Tibial nerve (tissue), 4 donors: ENCODE measurements at places on chromosomes 7 and 10. TPM values are rescaled to one million over a fixed set of nuclear protein-coding genes. Genes with fewer than 3 reads are reported as not detected.

GRCh38 chr7:20786779-20787659 is at the start of gene SP8:
TSS of gene SP8 (minus strand) at chr7:20786886. CDS start at chr7:20786798, 88 bp downstream.
- no peak within 1 kb of the TSS for H3K27ac ChIP-seq
- H3K36me3 ChIP-seq: no peaks in the 10 kb centered on the region
- H3K27me3 ChIP-seq: peaks cover 98% of the 10 kb centered on the region
- H3K4me3 ChIP-seq: no peak within 1 kb of the TSS

DNA sequence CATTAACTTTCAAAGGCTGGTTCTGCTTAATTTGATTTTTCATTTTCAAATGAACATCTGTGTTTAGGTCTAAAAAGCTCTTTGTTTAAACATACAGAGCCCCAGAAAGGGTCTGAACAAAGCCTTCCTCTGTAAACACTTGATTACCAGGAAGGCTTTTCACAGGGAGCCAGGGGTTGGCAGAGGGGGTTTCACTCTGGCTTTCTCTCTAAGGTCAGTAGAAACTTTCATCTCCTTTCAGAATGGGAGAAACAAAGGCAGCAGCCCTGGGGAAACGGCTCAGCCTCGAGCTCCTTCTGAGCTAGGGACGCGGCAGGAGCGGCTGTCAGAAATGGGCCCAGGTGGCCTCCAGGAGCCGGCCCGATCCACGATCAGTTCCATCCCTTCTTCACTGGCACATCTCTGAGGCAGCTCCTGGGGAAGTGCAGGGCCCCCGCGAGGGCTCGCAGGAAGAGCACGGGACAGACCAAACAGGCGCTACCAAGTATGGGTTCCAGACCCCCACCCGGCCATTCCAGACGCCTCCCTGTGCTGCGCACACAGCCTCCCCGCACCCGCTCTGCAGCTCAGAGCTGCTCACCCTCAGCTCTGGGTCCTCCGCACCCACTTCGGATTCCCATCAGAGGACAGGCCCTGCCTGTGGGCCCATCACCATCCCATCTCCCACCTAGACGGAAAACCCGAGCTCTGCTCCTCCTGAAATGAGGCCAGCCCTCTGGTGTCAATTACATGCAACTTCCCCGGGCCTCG is 124.1 kb downstream of the MAD1L1 start:
- peak overlapping the region; percentile 73 for H3K27ac ChIP-seq
- no peaks in the 10 kb centered on the region for H3K36me3 ChIP-seq
- peaks cover 62% of the 10 kb centered on the region for H3K4me1 ChIP-seq

DNA sequence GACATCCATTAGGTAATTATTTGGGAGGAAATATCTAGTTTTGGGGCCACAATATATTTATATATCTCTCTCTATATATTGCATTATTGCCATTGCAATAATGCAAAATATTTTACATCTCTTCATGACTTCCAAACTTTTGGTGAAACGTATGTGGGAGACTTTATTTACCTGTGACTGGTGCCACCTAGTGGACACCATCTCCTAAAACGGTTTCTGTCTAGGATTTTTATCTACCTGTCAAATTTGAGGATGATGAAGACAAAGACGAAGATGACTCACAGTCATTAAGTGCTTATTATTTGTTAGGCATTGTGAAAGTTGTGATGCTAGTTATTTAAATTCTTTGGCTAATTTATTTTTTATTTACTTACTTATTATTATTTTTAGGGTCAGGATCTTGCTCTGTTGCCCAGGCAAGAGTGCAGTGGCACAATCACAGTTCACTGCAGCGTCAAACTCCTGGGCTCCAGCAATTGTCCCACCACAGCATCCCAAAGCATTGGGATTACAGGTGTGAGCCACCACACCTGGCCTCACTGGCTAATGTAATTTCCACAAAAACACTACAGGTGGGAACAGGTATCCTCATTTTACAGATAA is 18.7 kb upstream of the CBLL1 start:
- H3K4me1 ChIP-seq: no peaks in the 10 kb centered on the region
- no peak for DNase-seq
- no peak overlapping the region for H3K4me3 ChIP-seq
- H3K27ac ChIP-seq: no peak overlapping the region
- H3K36me3 ChIP-seq: no peaks in the 10 kb centered on the region

DNA sequence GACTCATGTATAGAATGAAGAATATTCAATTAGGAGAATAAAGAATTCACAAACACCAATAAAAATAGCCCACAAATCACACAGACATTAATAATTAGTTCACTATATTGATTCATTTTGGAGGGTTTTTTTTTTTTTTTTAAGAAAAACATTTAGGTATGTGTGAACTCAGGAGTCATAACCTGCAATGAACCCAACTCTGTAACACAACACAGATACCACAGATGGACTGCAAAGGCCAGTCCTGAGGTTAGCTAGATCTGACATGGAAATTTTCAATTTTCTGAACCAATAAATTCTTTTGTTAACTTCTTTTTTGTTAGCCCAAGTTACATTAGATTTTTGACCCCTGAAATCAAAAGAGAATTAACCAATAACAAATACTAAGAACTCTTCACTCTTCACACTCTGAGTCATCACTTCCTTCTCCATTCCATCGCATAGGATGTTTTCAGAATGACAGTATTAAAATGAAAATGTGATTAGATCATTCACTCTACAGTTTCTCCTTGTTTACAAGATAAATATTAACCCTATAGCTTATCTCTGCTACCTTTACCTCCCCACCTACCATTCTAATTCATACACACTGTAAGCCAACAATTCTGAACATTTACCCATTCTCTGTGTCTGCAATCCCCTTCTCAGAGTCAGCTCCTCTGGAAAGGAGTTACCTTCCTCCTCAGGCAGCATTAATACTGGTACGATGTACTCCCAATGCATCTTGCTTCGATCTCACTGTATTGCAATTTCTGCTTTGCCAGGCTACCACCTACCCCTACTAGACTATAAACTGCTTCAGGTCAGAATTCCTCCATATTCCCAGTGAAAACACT is 141.5 kb downstream of the LRRN3 start:
- H3K4me3 ChIP-seq: no peak overlapping the region
- no peak overlapping the region for H3K27ac ChIP-seq
- H3K4me1 ChIP-seq: no peaks in the 10 kb centered on the region
- DNase-seq: no peak
- H3K36me3 ChIP-seq: no peaks in the 10 kb centered on the region

The CCDC146 gene
- 14.7 TPM for total RNA-seq

- no peak overlapping the region for H3K4me3 ChIP-seq
- no peak for DNase-seq
- no peaks in the 10 kb centered on the region for H3K27me3 ChIP-seq
- no peak overlapping the region for H3K27ac ChIP-seq
Measured at GRCh38 chr10:48594803-48595538, 9.9 kb downstream of the ARHGAP22 start.

- no peaks in the 10 kb centered on the region for H3K27me3 ChIP-seq
- H3K4me1 ChIP-seq: peaks cover 33% of the 10 kb centered on the region
- DNase-seq: no peak
- no peaks in the 10 kb centered on the region for H3K36me3 ChIP-seq
Measured at GRCh38 chr7:139725077-139725476, 52.7 kb downstream of the HIPK2 start.

GRCh38 chr10:16905320-16905719 is 88.1 kb upstream of the RSU1 start:
- H3K4me3 ChIP-seq: no peak overlapping the region
- peak; percentile 57 for DNase-seq
- no peaks in the 10 kb centered on the region for H3K4me1 ChIP-seq
- peaks cover 21% of the 10 kb centered on the region for H3K36me3 ChIP-seq
- H3K27me3 ChIP-seq: no peaks in the 10 kb centered on the region
